HCT116 (cell line): ENCODE measurements at places on chromosomes 3 and 15. TPM values are rescaled to one million over a fixed set of nuclear protein-coding genes. Genes with fewer than 3 reads are reported as not detected.

DNA sequence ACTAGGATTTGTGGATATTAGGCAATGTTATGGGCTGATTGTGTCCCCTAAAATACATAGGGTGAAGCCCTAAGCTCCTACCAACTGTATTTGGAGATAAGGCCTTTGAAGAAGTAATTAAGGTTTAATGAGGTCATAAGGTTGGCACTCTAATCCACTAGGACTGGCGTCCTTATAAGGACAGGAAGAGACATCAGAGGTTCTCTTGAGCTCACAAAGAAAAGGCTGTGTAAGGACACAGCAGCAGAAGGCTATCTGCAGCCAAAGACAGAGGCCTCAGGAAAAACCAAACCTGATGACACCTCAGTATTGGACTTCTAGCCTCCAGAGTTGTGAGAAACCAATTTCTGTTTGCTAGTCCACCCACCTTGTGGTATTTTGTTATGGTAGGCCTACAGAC is 416.7 kb downstream of the ZBTB20 start:
- no peak for DNase-seq

The NLGN1 gene
- total RNA-seq = not detected

DNA sequence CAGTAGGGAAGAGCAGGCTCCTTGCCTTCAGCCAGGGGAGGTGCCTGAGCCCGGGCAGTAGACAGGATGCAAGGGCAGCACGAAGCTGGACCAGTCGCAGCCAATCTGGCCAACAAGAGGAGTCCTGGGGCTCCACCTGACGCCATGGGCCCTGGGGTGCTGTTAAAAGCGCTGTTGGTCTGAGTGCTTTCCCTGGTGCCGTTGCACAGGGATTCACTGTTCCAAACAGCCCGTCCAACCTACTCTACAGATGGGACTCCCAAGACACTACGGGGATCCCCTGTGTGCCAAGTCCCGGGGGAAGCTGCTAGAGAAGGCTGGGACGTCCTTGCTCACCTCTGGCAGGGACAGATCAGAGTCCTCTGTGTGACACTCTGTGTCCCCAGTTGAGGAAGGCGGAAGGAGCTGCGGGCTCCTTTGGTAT is 632 bp downstream of the CTSH start:
- no peak for DNase-seq

The GOLGA8R gene
- 0.57 TPM for total RNA-seq

DNA sequence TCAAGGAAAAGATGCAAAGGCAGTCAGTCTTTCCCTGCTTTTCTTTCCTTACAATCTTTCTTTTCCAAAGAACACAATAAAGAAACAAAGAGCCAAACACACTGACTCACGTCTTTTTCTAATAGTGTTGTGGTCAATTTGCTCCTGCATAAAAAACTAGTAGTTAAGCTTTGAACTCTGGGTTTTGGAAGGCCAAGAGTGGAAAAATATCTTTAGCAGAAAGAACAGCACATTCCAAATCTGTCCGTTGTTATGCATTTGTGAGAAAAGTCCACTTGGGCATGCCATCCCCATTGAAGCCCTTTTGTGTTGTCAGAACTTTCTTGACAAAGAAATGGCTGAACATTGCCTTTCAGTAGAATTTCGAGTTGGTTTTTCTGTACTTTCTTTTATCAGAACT is 18.2 kb downstream of the COL8A1 start:
- no peak for DNase-seq

GRCh38 chr3:52269776-52270175 is 8.7 kb downstream of the WDR82 start:
- no peak for DNase-seq

GRCh38 chr3:32873531-32874130 is 55.8 kb downstream of the TRIM71 start:
- no peak for DNase-seq

The MYLK gene
- 3.8 TPM for total RNA-seq
